ENCODE measurements at places on chromosomes 7 and 10.
A peak's percentile ranks its signal among the peaks of the same experiment; 100 is the strongest.

GRCh38 chr10:69107699-69108098 lies 16.3 kb upstream of the VPS26A start:
- DNase-seq: no peak

DNA sequence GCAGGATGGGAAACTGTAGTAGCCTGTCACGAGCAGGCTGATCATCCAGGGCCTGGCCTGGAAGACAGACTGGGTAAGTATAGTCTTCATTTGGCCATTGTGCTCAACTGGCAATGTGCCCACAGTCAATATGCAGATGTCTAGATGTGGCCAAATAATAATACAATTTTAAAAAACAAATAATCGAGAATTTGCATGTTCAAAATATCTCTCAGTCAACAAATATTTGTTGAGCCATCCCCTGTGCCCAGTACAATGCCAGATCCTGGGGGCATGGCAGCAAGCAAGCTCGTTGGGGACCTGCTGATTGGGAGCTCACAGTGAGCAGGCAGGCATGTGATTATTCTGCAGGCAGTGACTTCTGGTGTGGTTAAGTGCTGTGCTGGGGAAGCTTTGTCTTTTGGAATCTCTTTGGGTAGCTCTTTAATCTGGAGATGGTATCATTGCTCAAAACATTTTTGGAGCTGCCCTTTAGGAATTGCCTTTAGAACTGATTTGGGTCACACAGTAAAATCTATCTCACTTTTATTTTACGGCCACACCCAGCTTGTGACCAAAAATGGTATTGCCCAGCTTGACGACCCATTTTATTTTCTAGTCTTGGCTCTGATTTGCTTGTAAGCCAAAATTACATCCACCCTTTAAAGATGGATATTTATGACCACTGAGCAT lies 92.2 kb downstream of the PLCE1 start:
- no peak for DNase-seq

- no peak for DNase-seq
These were observed 2.3 kb downstream of the LRRTM3 start for GRCh38 chr10:66927971-66928770.

GRCh38 chr10:72875250-72876055 lies 18.1 kb upstream of the OIT3 start:
- peak; percentile 41 for DNase-seq

- peak; percentile 21 for DNase-seq
These were observed 215.9 kb downstream of the RAB11FIP2 start for GRCh38 chr10:117830787-117831212.

GRCh38 chr7:27745064-27745583 lies 5.2 kb downstream of the TAX1BP1 start:
- peak; percentile 66 for DNase-seq

- no peak for DNase-seq
These were observed 97.2 kb downstream of the JAZF1 start for GRCh38 chr7:28083164-28083997.

DNA sequence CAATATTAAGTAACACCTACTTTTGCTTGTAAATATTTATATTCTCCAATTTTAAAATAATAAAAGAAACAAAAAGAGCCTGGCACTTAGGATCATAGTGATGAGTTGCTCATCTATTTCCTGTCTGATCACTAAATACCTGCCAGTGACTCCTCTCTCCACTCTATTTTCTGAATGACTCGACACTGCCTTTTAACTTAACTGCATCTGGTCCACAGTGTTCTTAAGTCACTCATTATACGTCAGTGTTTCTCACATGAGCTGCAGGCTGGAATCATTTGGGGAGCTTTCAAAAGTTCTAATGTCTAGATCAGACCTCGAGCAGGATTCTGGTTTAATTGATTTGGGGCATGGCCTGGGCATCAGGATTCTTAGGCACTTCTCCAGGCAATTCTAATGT lies 78.0 kb upstream of the AGBL3 start:
- no peak for DNase-seq

- peak; percentile 45 for DNase-seq
These were observed 43.2 kb downstream of the DPYSL4 start for GRCh38 chr10:132229834-132230556.

- no peak for DNase-seq
These were observed 837.8 kb upstream of the LRRN3 start for GRCh38 chr7:110253093-110253492.

DNA sequence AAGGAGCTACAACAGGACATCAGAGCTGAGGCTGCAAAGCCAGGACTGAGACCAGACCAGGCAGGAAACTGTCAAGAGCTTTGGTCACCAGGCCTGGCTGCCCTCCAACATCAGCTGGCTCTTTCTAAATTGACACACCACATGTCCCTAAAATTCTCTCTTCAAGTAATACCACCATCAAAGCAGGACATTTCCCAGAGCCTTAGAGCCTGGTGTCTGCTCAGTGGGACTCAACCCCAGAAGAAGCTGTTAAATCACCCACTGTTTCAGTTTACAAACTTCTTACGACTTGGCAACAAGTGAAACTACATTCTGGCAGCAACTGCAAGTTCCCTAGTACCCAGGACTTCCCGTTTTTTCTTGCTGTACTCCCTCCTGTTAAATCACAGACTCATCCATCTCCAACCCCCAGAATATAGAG lies 3.8 kb upstream of the IL6 start:
- peak; percentile 86 for DNase-seq

DNA sequence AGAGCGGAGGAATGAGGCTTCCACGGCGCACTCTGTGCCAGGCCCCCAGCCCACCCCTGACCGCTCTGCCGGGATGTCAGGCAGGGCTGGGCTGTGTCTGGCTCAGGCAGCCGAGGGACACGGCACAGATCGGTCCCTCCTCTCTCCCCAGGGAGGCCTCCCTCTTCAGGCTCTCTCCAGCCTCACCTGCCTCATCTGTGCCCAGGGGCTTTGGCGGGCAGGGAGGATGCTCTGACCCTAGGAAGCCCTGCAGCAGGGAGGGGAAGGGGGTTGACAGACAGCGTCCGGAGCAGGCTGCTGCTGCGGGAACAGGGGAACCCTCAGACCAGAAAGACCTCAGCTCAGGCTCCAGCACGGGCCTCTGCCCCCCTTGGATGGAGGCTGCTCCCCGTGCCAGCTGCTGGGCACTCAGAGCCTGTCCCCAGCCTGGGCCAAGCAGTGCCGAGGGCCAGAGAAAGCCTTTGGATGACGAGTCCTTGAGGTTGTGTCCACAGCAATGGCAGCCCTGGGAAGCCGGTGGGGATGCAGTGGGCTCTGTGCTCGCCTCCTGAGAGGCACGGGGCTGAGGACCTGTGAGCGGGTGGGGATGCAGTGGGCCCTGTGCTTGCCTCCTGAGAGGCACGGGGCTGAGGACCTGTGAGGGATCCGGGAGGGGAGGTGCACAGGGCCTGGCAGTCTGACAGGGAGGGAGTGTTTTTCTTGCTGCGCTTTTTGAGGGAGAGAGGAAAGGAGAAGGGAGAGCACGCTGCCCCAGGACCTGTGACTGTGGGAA lies 66.9 kb downstream of the FOXL3 start:
- no peak for DNase-seq

DNA sequence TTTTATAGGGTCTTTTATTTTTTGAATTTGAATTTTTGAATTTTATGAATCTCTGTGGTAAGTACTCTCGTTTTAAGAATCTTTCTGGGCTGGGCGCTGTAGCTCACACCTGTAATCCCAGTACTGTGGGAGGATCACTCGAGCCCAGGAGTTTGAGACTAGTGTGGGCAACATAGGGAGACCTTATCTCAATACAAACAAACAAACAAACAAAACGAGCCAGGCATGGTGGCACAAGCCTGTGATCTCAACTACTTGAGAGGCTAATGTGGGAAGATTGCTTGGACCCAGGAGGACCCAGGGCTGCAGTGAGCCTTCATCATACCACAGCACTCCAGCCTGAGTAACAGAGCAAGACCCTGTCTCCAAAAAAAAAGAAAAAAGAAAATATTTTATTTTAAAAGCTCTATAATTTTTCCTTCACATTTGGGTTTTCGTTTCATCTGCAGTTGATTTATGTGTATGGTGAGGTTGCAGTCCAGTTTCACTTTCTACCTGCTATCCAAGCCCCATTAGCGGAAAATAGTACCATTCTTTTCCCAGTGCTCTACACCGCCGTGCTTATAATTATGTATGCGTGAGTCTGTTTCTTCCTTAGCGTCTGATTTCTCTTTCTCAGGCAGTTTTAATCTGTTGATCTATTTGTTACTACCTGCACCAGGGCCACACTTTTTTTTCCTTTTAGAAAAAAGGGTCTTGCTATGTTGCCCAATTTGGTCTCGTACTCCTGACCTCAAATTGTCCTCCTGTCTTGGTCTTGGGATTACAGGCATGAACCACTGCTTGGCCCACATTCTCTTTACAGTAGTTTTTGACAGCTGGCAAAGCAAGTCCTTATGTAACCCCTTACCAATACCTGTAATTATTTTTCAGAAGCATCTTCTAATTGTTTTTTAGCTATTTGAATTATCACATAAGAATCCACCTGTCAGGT lies 21.7 kb downstream of the TRIM24 start:
- DNase-seq: peak; percentile 25

- no peak for DNase-seq
These were observed 279.7 kb downstream of the CCSER2 start for GRCh38 chr10:84608126-84608525.

- DNase-seq: no peak
These were observed 274.2 kb downstream of the ELMO1 start for GRCh38 chr7:37174460-37174859.

DNA sequence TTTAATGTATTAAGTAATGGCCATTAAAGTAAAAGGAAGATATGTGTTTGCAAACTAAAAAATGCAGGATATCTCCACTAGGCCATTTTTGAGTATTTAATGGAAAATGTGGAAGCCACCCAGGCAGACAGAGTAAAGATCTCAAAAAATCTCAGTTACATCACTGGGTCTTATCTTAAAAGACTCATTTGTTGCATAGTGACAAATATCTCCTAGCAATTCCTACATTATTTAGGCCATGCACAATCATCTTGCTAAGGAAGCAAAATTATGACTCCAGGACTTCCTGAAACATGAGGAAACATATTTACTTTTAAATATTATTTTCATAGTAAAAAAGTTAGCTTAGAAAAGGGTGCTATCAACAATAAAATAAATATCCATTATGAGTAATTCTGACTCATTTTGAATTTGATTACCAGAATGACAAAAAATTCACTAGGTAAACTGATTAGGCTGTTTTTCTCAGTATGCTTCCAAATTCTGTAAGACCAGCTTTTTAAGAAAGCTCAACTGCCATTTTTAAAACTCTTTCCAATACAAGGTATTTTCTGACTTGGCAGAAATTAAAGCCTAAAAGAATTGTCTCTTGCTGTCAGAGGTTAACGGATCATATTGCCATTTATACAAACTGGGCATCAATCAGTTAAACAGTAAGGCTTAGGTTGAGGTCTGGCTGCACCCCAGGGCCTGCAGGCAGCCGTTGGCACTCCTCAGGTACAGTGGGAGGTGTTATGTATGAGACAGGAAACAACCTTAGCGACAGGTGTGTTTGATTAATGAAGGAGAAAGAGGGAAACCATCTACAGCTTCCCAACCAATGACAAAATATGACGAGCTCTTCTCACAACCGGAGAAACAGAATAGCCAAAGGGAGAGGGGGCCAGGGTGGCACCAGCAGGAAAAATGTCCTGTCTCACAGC lies 31.8 kb downstream of the PCLO start:
- DNase-seq: no peak

DNA sequence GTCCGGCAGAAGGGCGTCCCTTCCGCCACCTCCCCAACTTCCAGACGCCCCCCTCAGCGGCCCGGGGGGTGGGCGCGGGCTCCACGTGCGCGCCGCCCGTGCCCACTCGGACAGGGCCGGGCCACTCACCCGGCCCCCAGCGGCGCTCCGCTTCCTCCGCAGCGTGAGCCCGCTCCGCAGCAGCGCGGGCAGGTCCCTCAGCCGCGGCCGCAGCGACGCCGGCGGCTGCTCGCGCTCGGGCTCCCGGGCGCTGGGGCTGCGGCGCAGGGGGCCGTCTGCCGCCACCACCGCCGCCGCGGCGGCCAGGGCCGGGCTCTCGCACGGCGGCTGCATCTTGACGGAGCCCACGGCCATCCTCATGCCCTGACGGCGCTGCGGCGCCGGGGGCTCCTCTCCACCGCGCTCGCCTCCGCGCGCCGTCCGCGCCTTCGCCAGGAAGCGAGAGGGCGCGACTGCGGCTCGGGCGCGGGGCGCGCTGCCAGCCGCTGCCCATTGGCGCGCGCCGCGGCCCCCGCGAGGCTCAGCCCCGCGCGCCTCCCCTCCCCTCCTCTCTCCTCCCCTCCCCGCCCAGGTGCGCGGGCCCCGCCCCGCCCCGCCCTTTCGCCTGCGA lies at the start of gene RAPGEF5:
Gene RAPGEF5, minus strand, starts transcription at position 454 of the 610 bp plus-strand sequence. Its CDS starts 94 bp downstream, at position 360.
- peak; percentile 15 for DNase-seq

- no peak for DNase-seq
These were observed 39.7 kb upstream of the UCN3 start for GRCh38 chr10:5325076-5325475.

DNA sequence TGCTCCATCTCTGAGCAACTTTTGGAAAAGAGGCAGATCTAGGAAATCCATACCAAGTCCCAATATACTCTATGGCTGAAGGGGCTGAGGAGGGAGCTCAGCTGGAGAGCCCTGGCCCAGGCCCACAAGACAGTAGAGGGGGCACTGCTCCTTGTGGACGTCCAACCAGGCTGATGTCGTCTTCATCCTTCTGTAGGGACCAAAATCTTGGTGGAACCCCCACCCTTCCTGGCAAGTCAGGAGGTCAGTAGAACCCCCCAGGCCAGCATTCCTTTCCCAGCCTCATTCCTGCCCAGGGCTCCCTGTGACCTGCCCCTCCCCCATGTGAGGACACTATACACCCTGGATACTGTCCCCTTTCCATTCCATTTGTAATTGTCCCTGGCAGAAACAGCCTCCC lies 152.0 kb downstream of the PLXNA4 start:
- no peak for DNase-seq

DNA sequence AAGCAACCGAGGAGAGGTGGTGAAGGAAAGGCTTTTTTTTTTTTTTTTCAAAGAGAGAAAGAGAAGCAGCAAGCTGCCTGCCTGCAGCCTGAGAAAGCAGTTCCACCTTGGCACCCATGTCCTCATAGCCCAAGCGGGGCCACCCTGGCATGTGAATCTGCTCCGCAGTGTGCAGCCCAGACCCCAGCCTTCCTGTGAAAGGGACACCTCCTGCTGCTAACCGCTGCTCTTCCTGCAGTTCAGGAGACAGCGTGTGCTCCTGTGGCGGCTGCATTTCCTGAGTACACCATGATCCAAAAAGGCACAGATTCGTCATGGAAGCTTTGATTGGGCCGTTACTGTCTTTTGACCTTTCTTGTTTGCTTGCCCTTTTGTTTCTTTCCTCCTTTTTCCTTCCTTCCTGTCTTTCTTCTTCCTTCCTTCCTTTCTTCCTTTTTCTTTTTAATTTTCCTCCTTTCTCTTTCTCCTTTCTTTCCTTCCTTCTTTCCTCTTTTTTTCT lies 38.1 kb downstream of the IKZF1 start:
- peak; percentile 71 for DNase-seq

DNA sequence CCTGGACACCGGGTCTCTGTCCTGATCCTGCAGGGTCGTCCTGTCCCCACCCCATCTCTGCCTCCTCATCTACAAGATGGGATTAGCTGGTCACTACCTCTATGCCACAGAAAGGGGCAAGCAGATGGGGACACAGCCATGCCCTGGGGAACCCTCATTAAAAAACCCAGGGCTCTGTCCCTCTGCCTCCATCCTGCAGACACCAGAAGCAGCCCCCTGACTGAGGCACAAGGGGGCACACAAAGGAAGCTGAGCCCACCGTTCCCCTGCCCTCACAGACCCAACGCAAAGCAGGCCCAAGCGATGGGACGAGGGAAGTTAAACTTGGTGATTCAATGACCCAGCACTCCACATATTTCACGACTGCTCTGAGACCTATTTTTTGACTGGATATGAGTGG lies 142.4 kb downstream of the TCERG1L start:
- no peak for DNase-seq
